Cortex of kidney (tissue), 1 donor: ENCODE measurements at places on chromosomes 7 and 10.

DNA sequence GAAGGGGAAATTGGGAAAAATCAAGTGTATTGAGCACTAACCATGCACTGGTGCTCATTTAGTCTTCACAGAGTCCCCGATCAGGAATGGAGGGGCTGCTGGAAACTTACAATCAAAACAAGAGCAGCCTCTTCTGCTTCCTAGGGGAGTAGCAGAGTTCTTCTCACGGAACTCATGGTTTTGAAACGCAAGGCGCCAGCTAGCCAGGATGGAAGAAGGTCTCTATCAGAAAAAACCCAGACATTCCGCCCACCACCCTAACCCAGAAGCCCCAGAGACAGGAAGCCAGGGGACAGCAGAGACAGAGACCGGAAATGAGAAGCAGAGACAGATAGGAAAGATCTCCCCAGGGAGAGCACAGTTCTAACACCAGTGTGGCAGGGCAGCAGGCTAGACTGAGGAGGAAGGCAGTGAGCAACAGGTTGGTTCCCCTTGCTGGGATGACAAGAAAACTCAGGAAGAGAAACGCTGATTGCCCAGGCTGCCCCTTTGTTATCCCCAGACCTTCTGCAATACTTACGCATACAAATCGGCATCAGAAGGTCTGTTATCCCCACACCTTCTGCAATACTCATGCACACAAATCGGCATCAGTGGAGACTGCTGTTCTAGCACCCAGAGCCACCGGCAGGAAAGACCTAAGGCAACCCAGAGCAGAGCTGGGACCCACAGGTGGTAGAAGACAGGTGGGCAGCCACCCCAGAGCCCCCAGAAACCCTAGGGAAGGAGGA is 99.2 kb downstream of the CPXM2 start:
- no peak for DNase-seq

DNA sequence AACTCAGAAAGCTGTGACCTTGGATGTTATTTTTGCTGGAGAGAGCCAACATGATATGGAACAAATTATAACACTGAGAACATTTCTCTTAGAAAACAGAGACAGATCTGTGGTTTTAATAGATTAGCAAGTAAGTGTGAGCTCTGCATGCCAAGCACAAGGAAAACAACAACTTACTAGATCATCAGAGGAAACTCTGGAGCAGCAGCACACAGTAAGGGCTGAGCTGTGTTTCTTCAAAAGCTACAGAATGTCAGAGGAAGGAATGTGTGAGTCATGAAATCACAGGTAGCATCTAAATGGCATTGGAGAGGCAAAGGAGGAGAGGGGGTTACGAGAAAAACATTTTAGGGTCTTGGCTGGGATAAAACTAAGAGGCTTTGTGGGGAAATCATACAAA is 283.4 kb upstream of the FZD8 start:
- no peak for DNase-seq

- no peak for DNase-seq
These were observed 116.2 kb downstream of the SH3PXD2A start for GRCh38 chr10:103739039-103739764.

DNA sequence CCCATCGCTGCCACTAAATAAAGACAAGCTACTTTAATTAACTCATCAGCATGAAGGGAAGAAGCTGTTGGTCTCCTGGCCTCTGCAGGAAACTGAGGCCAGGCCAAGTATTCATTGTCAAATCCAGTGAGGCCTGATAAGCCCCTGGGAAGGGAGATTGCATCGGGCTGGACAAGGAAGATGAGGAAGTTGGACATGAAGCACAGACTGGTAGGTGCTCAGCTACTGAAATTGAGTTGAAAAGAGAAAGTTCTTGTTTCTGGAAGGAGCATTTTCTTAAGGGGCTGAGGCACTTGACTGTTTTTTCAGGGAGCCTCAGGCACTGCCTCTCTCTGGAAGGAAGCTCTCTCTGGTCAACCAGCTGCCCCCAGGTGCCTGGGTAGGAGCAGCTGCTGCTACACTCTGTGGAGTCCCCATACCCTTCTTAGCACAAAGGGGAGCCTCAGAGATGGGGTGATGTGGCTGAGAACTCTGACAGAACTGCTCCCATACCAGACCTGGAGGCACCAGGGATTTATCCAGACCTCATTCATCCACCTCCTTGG is 90.3 kb upstream of the IKZF1 start:
- no peak for DNase-seq

DNA sequence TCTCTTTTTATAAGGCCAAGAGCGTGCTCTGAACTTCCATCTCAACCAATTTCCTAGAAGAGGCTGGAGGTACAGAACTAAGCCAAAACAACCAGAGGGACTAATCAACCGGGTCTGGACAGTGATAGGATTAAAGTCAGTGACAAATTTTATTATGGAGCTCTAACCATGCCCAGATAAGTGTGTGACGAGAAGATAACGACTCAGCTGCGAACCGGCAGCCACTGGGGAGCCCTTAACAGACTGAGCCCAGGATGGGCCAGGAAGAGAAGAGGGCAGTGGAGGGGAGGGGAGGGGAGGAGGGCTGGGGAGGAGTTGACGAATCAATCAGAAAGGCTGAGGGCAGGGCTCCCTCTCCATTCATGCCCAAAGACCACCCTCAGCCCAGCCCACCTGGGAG is 119.9 kb downstream of the PLXNA4 start:
- no peak for DNase-seq

DNA sequence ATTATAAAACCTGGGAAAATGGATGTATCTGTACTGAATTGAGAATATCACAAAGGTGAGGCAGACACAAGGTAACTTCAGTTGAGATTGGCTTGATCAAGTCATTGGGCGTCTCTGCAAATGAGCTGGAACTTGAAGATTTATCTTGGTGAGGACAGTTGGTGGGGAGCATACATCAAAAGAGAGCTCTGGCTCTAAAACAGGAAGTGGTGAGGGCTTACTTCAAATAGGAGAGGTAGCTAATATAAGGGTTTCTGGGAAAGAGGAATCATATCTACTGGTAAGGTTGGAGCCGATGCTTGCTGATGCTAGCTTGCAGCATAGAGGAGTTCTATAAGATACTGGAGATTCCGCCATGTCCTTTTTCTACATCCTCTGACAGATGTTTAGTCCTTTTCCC is 39.9 kb upstream of the FGL2 start:
- DNase-seq = no peak

DNA sequence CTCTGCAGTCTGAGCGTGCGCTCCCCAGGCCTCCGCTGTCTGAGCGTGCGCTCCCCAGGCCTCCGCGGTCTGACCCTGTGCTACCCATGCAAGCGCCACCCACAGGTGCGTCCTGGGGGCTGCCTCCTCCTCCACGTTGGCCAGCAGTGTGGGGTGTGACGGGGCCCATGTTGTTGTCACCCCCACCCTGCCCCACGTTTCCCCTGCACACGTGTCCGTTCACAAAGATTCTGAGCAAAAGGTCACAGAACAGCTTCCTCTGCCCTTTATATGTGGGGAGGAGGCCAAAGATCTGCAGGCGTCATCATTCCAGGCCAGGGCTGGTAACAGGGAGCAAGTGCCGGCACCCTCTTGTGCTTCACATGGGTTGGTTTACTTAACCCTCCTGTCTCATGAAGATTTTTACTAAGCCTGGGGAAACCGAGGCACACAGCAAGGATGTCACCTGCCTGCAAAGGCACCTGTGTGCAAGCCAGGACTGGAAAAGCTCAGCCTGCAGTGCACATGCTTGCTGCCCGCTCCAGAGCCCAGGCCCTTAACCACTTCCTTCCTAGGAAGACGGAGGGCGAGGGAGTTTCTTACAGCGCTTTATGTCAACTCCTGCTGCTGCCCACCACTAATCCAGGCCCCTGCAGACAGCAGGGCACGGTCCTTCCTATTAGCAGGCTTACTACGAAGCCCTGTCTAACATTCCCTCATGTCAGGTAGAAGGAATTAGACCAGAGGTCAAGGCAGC is 4.8 kb downstream of the GPR146 start:
- DNase-seq = no peak

GRCh38 chr7:83439026-83439425 is 209.9 kb downstream of the SEMA3E start:
- no peak for DNase-seq

GRCh38 chr7:111958431-111958830 is 247.8 kb downstream of the DOCK4 start:
- no peak for DNase-seq

- DNase-seq = no peak
These were observed 75.7 kb upstream of the MACROH2A2 start for GRCh38 chr10:69976795-69977546.

GRCh38 chr7:16801111-16801542 is 3.7 kb downstream of the AGR2 start:
- no peak for DNase-seq

DNA sequence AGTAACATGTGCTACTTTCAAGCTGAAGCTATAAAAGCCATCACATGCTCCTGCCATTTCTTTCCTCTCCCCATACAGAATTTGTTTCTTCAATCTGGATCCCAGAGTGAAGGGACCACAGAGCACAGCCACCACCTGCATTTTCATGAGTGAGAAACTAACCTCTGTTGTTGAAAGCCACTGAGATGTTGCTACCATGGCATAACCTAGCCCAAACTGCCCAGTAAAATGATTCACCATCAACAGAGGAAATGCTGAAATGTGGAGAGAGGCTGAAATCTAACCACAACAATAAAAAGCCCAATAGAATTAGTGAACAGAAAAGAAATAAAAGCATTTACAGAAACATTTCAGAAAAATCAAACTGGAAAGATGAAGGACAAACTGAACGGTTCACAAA is 125.2 kb downstream of the AMPH start:
- DNase-seq = no peak

DNA sequence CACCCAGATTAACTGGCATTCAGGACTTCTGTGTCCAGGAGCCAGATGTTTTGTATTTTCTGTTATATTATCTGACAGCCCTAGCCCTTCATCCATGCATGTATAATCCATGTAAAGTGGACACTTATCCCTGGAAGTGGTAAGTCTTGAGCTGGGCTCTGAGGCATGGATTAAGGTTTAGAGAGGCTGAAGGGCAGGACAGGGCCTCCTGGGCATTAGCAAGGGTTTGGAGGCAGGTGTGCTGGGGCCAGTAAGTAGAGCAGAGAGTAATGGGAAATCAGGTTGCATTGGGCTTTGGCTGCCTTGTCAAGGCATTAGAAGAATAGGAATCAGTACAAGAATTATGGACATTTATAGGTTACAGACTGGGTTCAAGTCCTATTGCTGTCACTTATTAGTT is 138.0 kb downstream of the DYNC1I1 start:
- no peak for DNase-seq

GRCh38 chr10:3391657-3392056 is 219.1 kb upstream of the PITRM1 start:
- DNase-seq = no peak

GRCh38 chr7:137626469-137627067 is 220.2 kb downstream of the DGKI start:
- DNase-seq = no peak

DNA sequence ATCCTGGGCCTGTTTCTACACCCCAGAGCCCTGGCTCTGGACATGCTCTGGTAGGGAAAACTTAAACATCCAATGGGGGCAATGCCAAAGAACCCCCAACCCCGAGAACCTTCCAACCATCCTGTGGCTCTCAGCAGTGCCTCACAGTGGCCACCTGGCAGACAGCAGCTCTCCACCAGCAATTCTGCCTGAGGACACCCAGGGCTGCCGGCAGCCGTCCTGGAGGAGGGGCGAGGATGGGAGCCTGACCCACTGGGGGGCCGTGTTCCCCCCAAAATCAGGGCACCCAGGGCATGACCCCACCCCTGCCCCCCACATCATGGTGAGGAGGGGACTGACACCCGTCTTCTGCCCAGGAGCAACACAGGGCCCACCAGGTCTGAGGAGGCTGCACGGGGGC is 32.7 kb downstream of the DPYSL4 start:
- DNase-seq = no peak

DNA sequence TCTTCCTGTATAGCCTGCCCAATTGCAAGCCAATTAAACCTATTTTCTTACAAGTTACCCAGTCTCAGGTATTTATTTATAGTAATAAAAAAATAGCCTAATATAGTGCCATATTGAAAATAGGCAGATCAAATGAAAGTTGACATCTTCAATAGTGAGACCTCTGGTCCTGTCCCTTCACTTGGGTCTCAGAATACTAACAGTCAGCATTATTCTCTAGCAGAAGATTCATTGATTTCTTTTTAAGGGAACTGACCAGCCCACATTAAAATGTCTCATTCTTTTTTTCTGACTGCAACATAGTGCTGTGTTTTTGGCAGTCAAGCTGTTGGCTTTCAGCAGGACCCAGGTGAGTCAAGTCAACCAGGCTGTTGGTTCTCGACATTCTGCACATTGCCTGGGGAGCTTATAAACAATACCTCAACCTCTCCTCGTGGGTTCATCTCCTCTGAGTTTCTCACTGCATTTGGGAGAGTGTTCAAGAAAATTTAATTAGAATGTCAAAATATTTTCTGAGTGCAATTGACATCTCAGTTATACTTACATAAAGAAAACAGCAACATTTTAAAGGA is 109.8 kb downstream of the MKX start:
- no peak for DNase-seq

DNA sequence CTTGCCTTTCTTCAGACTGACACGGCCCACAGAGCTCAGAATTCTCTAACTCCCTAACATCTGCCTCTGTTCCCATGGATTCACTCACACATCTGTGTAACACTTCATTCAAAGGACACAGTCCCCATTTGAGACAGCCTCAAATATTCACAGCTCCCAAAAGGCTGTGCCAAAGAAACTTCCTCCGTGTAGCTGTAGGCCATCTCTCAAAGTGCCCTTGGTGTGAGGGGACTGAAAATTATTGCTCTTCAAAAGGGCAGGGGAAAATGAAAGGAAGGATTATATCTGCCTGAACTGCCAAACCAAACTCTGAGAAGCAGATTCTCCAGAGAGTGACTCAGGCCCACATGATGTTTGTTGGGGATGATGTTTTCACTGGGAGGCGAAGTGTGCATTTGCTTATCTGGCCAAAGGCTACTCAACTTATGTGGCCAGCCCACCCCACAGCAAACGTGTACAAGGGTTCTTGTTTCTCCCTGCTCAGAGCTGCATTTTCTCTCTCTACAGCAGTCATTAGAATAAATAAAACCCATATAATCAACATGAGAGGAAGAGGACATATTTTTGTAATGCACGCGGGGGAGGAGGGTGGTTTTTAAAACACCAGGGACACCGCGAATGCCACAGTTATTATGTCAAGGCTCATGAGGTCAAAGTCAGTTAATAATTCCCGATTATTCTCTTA is 302.4 kb upstream of the NFE2L3 start:
- DNase-seq = no peak

- DNase-seq = no peak
These were observed 29.6 kb downstream of the MINPP1 start for GRCh38 chr10:87534173-87534858.

DNA sequence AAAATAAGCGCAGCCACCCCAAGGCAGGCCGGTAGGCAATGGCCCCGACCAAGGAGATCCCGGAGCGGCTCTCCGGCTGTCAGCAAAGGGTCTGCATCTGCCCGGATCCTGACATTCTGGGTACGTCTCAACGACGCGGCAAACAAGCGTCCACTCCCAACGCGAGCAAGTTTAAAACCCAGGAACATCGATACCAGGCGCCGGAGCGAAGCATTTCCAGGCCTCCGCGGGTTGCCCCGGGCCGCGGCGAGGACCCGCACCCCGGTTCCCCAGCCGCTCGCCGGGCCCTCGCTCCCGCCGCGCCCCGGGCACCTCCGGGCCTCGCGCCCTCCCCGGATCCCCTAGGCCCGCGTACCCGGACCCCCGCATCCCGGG is 453 bp downstream of the URGCP start:
- DNase-seq = no peak
